ENCODE measurements at places on chromosomes 1 and 21. TPM values are rescaled to one million over a fixed set of nuclear protein-coding genes. Genes with fewer than 3 reads are reported as not detected.

- DNase-seq: no peak
These were observed 14.2 kb downstream of the UCK2 start for GRCh38 chr1:165841582-165842017.

- DNase-seq: no peak
These were observed 9.4 kb upstream of the POU3F1 start for GRCh38 chr1:38055965-38056364.

- no peak for DNase-seq
These were observed 12.7 kb upstream of the GADD45A start for GRCh38 chr1:67672260-67672803.

DNA sequence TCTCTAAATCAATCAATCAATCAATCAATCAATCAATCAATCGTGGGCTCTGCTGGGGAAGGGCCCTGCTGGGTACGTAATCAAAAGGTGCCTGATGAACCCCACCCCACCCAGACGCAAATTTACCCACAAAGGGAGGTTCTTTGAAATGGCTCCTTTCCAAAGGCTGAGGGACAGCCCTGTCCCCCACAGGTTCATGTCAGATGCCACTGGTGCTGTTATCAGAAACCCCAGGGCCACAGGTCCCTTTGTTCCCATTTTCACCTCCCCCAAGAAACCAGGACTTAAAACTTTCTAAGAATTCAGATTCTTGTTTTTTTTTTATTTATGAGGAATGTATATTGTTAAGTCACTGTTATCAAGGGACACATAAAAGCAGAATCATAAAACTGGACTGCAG lies 14.2 kb downstream of the CHRNB2 start:
- no peak for DNase-seq

DNA sequence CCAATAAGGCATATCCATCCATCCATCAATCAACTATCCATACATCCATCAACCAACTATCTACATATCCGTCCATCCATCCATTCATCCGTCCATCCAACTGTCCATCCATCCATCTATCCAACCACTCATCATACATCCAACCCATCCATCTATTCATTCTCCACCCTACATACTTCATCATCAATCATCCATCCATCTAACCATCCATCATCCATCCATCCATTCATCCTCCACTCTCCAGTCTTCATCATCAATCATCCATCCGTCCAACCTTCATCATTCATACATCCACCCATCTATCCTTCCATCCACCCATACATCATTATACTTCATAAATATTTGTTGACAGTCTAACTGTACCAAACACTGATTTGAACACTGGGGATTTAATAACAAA lies 231.3 kb upstream of the DAB1 start:
- DNase-seq: no peak

The TMEM79 gene
- 7.3 TPM for polyA plus RNA-seq

The CLCA2 gene
- polyA plus RNA-seq: not detected

All from renal pelvis (tissue), 12 donors.